Hindlimb muscle (tissue), 1 donor: ENCODE measurements at places on chromosomes 5 and 9. TPM values are rescaled to one million over a fixed set of nuclear protein-coding genes. Genes with fewer than 3 reads are reported as not detected.

- peak; percentile 57 for DNase-seq
Measured at GRCh38 chr9:129761901-129762369, 9.1 kb upstream of the PTGES start.

GRCh38 chr5:173172166-173172565 lies 27.8 kb downstream of the BNIP1 start:
- no peak for DNase-seq

DNA sequence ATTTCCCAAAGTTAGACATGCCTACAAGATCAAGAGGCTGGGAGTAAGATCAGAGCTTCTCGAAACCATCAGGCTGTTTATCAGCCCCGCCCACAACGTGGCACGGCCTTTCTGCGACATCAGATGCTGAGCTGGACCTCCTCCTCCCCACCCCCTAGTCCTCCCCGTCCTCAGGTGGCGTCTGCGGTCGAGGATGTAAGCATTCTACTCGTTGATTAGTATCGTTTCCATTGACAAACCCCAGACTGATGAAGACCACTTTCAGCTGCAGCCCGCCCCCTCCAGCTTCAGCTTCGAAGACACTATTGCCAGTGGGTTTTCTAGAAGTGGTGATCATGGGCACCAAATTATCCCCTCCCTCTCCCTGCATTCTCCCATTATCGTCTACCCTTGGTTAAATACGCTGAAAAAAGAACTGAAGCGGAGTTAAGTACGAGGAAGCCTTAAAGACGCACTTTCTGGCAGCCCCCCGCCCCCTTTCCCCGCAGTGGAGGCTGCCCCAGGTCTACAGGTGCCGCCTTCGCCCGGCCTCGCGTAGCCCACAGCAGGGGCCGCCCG lies 1.1 kb downstream of the PPIC start:
- no peak for DNase-seq

GRCh38 chr9:130912932-130913598 lies 16.5 kb upstream of the QRFP start:
- no peak for DNase-seq

- DNase-seq, result no peak
Measured at GRCh38 chr5:164505791-164506190, 1000.4 kb downstream of the MAT2B start.

The LCN1 gene
- polyA plus RNA-seq, result not detected

The BHMT gene
- not detected for polyA plus RNA-seq
